NCI-H1930 (cell line): ENCODE measurements at places on chromosomes 7 and 10.

GRCh38 chr10:85147346-85148250 is 819.2 kb downstream of the CCSER2 start:
- DNase-seq, result no peak

DNA sequence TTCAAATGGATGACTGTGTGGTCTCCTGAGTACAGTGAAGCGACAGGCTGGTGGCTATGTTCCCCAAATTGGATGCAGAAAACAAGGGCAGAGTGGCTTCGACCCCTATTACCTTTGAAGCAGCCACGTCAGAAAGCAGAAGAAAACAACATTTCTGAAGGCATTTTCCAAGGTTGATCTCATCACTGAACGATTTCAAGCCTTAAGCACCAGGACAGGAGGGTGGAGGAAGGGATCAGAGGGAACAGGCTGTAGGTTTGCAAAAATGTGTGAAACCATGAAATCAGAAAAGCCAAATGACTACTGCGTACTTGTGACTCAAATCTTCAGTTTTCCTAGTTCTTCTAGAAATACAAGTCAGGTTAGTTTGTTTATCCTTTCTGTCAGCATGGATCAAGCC is 181.0 kb upstream of the TMEM106B start:
- DNase-seq, result no peak

GRCh38 chr10:9792181-9792580 is 1225.5 kb upstream of the CELF2 start:
- no peak for DNase-seq

GRCh38 chr7:73966941-73967831 is 60.8 kb upstream of the ELN start:
- DNase-seq, result no peak

GRCh38 chr7:131110297-131111080 is 217.2 kb upstream of the MKLN1 start:
- no peak for DNase-seq

DNA sequence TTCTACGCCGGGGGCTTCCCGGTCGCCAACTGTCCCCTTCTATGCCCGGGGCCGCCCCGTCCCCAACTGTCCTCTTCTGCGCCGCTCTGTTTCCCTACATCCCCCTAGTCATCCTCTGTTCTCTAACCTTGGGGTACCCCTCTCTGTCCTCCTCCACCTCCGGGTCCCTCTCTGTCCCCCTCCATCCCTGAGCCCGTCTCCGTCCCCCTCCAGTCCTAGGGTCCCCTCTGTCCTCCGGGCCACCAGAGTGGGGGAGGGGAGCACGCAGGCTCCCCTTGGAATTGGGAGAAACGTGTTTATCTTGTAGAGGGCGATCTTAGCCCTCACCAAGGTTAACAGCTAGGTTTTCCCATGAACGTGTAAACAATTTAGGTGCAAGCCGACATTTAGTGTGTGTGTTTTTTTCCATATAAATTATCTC is 852 bp upstream of the KLF6 start:
- DNase-seq, result no peak

GRCh38 chr10:98101366-98101765 is 33.1 kb upstream of the R3HCC1L start:
- DNase-seq, result no peak

DNA sequence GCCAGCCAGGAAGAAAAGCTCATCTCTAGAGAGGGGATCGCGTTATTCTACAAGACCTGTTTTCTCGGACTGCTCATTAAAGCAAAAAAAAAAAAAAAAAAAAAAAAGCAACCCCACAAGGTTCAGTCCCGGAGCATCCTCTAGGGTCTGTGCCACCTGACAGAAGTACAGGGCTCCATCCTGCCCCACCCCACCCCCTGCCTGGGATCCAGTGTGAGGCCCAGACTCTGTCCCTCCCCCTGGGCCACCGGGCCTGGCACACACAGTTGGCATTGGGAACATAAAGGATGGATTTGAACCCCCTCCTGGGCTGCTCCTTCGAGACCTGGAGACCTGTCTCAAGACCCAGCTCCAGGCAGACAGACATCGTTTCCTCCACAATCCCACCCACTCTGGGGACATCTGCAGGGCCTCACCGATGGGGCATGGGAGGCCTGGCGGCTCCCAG is 688 bp downstream of the ORAI2 start:
- no peak for DNase-seq

GRCh38 chr10:32987172-32987571 is 29.1 kb upstream of the ITGB1 start:
- no peak for DNase-seq

DNA sequence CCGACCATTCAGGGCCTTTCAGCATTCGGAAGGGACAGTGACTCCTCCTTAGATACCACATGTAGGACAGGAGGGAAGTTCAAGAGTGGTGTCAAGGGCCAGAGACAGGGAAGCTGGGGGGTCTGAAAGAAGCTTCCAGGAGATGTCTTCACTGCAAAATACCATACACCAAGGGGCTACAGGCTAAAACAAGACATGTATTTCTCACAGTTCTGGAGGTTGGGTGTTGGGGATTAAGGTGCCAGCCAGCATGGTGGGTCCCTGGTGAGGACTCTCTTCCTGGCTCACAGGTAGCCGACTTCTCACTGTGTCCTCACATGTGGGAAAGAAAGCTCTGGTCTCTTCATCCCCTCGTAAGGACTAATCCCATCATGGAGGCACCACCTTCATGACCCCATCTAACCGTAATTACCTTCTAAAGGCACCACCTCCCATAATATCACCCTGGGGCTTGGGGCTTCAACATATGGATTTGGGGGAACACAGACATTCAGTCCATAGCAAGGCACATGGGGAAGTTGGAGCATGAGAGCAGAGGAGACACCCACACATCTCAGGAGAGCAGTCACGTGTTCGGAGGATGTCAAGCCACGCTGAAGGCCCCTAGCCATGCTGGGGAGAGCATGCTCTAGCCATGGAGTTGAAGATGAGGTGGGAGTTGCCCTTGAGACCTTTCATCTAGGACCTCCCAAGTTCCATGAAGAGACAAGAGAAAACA is 73.9 kb upstream of the GDF10 start:
- DNase-seq, result no peak

- DNase-seq, result no peak
Measured at GRCh38 chr10:60883187-60883586, 60.8 kb downstream of the RHOBTB1 start.

GRCh38 chr7:55521512-55521911 is 50.8 kb downstream of the VOPP1 start:
- no peak for DNase-seq

DNA sequence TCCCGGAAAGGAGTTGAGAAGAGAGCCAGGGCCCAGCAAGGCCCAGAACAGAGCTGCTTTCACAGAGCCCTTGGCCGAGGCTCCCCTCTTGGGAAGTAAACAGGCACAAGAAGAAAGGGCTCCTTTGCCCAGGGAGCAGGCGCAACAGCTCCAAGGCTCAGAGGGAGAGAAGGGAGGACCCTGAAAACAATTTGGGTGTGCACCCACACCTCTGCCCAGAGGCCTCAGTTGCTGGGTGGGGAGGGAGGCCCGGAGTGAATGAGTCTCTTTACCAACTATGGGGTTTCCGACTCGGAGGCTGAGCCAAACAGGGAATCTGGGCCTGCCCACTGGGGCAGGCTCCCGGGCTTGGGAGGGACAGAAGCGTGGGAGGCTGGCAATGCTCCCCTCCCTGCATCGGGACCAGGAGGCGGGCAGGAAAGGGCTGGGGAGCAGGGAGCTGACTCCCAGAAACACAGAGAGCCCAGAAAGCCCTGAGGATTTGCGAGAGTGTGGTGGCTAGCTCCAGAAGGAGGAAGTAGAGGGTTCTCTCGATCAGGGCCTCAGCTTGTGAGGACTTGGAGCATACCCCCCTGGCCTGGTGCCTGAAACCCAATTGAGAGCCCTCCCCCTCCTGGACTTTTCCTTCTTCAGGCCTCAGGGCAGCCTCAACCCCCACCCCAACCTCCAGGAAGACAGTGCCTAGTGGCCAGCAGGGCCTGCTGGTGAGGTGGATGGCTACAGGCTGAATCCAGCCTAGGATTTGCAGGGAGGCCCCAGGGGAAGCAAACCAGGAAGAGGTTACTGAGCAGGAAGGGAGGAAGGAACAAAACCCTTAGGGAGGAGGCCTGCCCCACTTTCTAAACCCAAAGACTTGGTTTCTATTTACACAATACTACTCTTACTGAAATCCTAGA is 6.2 kb downstream of the C10orf105 start:
- DNase-seq, result no peak

DNA sequence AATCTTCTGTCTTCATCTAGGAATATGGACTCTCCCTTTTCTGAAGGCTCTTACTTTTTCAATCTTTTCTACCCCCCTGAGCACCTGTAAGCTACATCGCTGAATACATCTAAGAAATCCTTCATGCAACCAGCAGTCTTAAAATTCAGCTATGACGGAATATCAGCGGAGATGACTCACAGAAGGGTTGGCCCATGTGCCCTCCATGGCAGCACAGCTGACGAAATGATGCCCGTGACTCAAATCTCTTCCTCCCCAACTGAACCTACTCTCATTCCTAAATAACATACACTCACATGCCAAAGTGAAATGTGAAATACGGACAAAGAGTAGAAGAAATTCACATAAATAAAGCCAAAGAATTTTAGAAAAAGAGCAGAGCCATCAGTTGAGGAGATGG is 30.3 kb upstream of the NCAPG2 start:
- no peak for DNase-seq

GRCh38 chr7:79434098-79434497 is 19.4 kb downstream of the MAGI2 start:
- DNase-seq, result no peak

- DNase-seq, result no peak
Measured at GRCh38 chr7:1505731-1506550, 1.8 kb upstream of the INTS1 start.

- DNase-seq, result no peak
Measured at GRCh38 chr7:4123823-4124222, 558.3 kb upstream of the FOXK1 start.

- DNase-seq, result no peak
Measured at GRCh38 chr7:17618652-17618974, 320.2 kb downstream of the AHR start.

DNA sequence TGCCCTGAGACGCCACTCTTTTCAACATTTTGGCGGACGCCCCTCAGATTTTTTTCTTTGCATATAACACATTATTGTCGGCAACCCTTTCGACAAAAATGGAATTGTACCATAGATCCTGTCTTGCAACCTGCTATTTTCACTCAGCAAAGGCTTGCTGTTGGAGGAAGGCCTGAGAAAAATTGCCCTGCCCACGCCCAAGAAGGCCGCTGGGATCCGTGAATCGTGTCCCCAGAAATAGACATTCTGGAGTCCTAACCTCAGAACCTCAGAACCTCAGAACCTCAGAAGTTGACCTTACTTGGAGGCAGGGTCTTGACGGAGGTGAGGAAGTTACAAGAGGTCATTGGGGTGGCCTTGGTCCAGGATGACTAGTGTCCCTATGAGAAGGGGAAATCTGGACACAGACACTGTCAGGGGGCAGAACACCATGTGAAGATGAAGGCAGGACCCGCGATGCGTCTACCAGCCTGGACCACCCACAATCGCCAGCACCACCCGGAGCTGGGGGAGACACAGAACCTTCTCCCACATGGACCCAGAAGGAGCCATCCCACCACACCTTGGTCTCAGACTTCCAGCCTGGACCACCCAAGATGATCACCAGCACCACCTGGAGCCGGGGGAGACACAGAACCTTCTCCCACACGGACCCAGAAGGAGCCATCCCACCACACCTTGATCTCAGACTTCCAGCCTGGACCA is 19.1 kb upstream of the DNAAF5 start:
- no peak for DNase-seq
